ENCODE measurements at places on chromosomes 11 and 22. TPM values are rescaled to one million over a fixed set of nuclear protein-coding genes. Genes with fewer than 3 reads are reported as not detected.

APOL4 gene
- total RNA-seq = 2.0 TPM

- H3K27me3 ChIP-seq = no peaks in the 10 kb centered on the region
- H3K4me3 ChIP-seq = peak overlapping the region; percentile 87
- peak overlapping the region; percentile 97 for H3K27ac ChIP-seq
- no peaks in the 10 kb centered on the region for H3K36me3 ChIP-seq
- peaks cover 61% of the 10 kb centered on the region for H3K4me1 ChIP-seq
These were observed 16.6 kb downstream of the CRELD2 start for GRCh38 chr22:49934891-49935557.

GRCh38 chr11:128503245-128503991 is 83.9 kb downstream of the ETS1 start:
- no peaks in the 10 kb centered on the region for H3K36me3 ChIP-seq
- no peak for DNase-seq

DNA sequence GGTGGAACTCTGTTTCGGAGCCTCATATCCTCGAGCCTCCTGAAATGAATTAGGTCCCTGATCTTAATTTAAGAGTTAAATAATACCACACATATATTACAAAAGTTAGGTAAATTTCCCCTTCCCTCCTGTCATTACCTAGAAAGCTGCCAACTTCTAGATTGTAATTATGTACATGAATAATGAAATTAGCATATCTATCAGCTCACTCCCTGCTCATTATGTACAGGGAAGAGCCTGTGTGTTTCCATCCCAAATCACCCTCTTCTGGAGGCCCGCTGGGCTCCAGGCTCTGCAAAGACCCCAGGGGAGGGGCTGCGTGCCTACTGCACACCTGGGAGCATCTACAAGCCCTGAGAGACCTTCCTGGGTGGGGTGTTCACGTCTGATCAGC is 384.1 kb downstream of the MN1 start:
- DNase-seq = no peak
- H3K4me3 ChIP-seq = no peak overlapping the region
- peaks cover 29% of the 10 kb centered on the region for H3K27me3 ChIP-seq
- H3K36me3 ChIP-seq = no peaks in the 10 kb centered on the region

DNA sequence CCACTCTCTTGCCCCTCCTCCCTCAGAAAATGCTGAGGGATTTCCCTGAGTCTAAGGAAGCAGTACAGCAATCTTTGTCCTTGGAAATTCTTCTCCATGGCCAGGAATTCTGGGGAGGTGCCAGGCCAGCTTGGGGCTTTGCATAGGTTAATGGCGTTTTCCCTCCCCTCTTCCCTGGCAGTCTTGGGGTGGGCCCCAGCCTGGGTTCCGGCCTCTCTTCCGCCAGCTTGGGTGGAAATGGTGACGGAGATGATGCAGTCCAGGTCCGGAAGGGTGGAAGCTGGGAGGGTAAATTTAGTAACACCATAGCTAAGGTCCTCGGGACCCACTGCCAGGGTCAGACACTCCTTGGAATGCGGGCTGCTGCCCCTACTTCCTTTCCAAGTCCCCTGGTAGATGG is 5.0 kb downstream of the PHLDB1 start:
- peaks cover 9% of the 10 kb centered on the region for H3K4me1 ChIP-seq
- H3K27me3 ChIP-seq = no peaks in the 10 kb centered on the region
- peak overlapping the region; percentile 89 for H3K27ac ChIP-seq
- H3K4me3 ChIP-seq = no peak overlapping the region

DNA sequence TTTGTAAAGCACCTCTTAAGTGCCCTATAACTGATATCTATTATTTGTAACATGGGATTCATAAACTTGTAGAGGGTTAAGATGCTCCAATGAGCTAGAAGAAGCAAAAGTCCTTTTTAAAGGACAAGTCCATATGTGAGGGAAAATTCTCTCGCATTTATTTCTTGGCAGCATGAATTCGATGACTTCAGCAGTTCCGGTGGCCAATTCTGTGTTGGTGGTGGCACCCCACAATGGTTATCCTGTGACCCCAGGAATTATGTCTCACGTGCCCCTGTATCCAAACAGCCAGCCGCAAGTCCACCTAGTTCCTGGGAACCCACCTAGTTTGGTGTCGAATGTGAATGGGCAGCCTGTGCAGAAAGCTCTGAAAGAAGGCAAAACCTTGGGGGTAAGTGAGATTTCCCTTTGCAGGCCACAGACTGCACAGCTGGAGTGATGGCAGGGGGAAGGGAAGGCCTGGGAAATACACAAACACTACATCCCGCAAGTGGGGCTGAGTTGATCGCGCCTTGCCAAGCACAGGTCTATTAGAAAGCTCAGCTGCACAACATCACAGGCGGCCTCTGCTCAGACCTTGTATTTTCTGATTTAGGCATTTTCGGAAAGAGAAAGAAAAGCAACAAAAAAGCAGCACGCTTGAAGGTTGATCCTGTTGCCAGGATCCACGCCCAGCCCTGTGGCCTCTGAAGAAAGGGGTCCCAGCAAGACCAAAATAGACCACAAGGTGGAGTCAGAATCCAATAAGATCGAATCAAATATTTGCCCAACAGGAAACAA is 1.5 kb downstream of the MS4A8 start:
- no peaks in the 10 kb centered on the region for H3K27me3 ChIP-seq
- peaks cover 8% of the 10 kb centered on the region for H3K4me1 ChIP-seq
- no peak for DNase-seq
- H3K27ac ChIP-seq = no peak overlapping the region
- H3K4me3 ChIP-seq = no peak overlapping the region
- H3K36me3 ChIP-seq = no peaks in the 10 kb centered on the region

GRCh38 chr22:39927544-39927943 is 26.7 kb downstream of the GRAP2 start:
- H3K36me3 ChIP-seq = no peaks in the 10 kb centered on the region
- no peak for DNase-seq
- no peaks in the 10 kb centered on the region for H3K4me1 ChIP-seq

DNA sequence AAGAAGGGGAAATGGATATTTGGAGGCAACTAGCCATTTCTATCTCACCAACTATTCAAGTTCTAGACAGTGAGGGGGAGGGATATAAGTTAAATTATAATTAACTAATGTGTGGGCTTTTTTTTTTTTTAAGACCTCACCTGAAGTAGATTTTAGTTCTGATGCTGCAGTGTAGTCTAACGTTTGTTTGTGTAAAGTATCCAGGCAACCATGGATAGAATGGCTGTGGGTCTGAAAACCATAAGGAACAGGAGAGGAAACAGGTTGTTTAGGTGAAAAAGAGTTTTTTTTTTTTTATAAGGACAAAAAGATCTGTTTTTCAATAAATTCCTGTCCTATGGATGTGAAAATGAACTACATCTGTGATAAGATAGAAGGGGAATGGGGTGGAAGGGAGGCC is 262.4 kb upstream of the PLET1 start:
- H3K4me1 ChIP-seq = peaks cover 39% of the 10 kb centered on the region
- H3K27me3 ChIP-seq = no peaks in the 10 kb centered on the region
- H3K36me3 ChIP-seq = no peaks in the 10 kb centered on the region
- no peak overlapping the region for H3K27ac ChIP-seq

- peak overlapping the region; percentile 96 for H3K27ac ChIP-seq
- peaks cover 50% of the 10 kb centered on the region for H3K4me1 ChIP-seq
- no peaks in the 10 kb centered on the region for H3K36me3 ChIP-seq
- DNase-seq = no peak
- no peaks in the 10 kb centered on the region for H3K27me3 ChIP-seq
- no peak overlapping the region for H3K4me3 ChIP-seq
These were observed 65.8 kb downstream of the PARVB start for GRCh38 chr22:44089717-44090570.

NXPE4 gene
- not detected for total RNA-seq

TRIM49B gene
- total RNA-seq = not detected

CARD10 gene
- total RNA-seq = 5.7 TPM

DNA sequence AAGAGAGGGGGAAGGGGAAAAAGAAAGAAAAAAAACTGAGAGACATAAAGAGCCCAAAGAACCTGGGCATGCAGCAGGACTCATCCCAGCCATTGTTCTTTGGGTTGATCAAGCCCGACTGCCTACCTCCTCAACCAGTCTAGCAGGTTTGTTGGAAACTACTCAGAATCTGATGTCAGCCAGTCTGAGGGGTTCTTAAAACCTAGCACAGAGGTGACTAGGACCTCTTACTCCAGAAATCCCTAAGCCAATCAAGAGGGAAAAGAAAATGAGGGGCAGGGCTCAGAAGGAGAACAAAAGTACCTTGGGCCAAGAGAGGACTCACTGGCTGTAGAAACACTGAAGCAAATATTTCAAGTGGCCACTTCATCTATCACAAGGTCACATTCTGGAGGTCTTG is 228.0 kb downstream of the AASDHPPT start:
- no peak overlapping the region for H3K27ac ChIP-seq
- H3K27me3 ChIP-seq = no peaks in the 10 kb centered on the region
- H3K4me1 ChIP-seq = no peaks in the 10 kb centered on the region
- no peak overlapping the region for H3K4me3 ChIP-seq
- DNase-seq = no peak

GRCh38 chr22:40436505-40437431 is 66.4 kb downstream of the SGSM3 start:
- no peaks in the 10 kb centered on the region for H3K36me3 ChIP-seq
- peak overlapping the region; percentile 85 for H3K27ac ChIP-seq
- H3K4me3 ChIP-seq = peak overlapping the region; percentile 28
- no peaks in the 10 kb centered on the region for H3K27me3 ChIP-seq
- DNase-seq = no peak

- no peak for DNase-seq
- H3K27me3 ChIP-seq = no peaks in the 10 kb centered on the region
- no peaks in the 10 kb centered on the region for H3K36me3 ChIP-seq
- H3K4me1 ChIP-seq = peaks cover 20% of the 10 kb centered on the region
- no peak overlapping the region for H3K27ac ChIP-seq
- no peak overlapping the region for H3K4me3 ChIP-seq
These were observed 103.4 kb upstream of the SEZ6L start for GRCh38 chr22:26065847-26066246.

- H3K4me1 ChIP-seq = peaks cover 6% of the 10 kb centered on the region
- no peak overlapping the region for H3K4me3 ChIP-seq
- DNase-seq = no peak
These were observed 7.9 kb downstream of the INPPL1 start for GRCh38 chr11:72232260-72233055.

GRCh38 chr11:75689863-75690609 is 21.2 kb upstream of the MAP6 start:
- H3K4me1 ChIP-seq = no peaks in the 10 kb centered on the region
- no peak overlapping the region for H3K27ac ChIP-seq
- DNase-seq = no peak

TESMIN gene
- total RNA-seq = 0.17 TPM

GRCh38 chr22:26828311-26828710 is 170.9 kb downstream of the MIAT start:
- no peaks in the 10 kb centered on the region for H3K27me3 ChIP-seq
- no peak overlapping the region for H3K4me3 ChIP-seq
- H3K27ac ChIP-seq = no peak overlapping the region
- DNase-seq = no peak

- H3K4me1 ChIP-seq = no peaks in the 10 kb centered on the region
- no peaks in the 10 kb centered on the region for H3K27me3 ChIP-seq
- H3K36me3 ChIP-seq = no peaks in the 10 kb centered on the region
- H3K27ac ChIP-seq = no peak overlapping the region
These were observed 1326.5 kb downstream of the LRRC4C start for GRCh38 chr11:40132912-40133311.

Data from gastrocnemius medialis (tissue), 4 donors.